ENCODE measurements at places on chromosomes 6 and 20.

GRCh38 chr20:46681032-46681854 lies 8.0 kb downstream of the TP53RK start:
- DNase-seq = peak; percentile 35

DNA sequence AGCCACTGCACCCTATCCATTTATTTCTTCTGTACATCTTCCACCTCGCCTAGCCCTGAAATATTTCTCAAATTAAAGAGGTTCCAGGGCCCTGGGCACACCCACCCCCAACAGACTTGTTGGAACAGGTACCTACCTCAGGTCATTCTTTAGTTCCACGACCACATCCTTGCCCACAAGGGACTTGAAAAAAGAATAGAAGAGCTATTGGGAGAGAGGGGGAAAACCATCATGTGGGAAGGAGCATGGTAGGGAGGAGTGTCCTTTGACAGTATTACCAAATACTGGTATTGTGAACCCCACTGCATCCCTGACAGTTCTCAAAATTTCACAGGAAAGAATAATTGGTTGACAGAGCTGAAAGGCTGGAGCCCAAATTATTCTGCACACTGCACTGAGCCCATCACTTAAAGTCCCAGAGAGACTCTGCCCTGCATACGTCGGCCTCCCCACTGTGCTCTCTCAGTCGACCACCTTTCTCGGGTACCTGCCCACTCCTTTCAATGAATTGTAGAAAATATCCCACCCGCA lies 762 bp downstream of the LSM2 start:
- DNase-seq = no peak

DNA sequence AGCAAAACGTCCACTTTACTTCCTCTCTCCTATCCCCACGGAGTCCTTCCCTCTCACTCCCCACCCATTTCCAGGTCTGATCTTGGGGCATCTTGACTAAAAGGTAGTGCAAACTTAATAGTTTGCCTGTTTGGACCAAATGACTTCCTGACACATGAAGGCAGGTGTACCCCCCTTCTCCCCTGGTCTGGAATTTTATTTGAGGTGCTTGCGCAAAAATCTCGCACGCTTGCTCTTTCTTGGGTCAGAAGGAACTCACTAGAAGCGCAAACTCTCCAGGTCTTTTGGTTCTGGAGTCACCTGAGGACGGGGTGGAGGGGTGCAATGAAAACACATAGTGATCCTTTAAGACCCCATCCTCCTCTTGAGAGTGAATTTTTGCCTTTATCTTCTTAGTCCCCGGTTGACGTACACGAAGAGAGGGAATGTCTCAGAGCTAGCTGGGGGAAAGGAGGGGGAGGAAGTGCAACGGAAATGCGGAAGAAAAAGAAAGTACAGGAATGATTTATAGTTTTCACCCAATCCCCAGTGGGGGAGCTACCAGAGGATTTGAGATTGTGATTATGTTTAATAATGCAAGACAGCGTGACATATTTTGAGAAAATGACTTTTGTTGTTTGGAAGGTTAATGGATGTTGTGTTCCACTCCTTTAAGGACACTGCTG lies 4.9 kb downstream of the ADGRB3 start:
- DNase-seq = no peak

DNA sequence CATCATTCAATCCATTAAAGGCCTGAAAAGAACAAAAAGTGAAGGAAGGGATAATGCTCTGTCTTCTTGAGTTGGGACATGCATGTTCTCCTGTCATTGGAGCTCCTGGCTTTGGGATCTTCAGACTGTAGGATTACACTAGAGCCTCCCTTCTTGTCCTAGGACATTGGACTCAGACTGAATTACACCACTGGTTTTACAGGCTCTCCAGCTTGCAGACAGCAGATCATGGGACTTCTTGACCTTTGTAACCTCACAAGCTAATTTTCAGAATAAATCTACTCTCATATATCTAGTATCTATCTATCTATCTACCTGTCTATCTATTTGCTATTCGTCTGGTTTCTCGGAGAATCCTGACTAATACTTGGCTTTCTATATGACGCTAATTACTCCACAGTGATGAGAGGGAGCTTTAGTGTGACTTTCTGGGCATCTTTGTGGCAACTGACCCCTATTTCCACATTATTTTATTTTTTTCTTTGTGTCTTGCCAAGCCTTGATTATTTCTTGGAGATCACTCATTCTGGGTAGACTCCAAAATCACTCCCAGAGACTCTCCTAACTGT lies 151.9 kb upstream of the ZNF184 start:
- DNase-seq = no peak

DNA sequence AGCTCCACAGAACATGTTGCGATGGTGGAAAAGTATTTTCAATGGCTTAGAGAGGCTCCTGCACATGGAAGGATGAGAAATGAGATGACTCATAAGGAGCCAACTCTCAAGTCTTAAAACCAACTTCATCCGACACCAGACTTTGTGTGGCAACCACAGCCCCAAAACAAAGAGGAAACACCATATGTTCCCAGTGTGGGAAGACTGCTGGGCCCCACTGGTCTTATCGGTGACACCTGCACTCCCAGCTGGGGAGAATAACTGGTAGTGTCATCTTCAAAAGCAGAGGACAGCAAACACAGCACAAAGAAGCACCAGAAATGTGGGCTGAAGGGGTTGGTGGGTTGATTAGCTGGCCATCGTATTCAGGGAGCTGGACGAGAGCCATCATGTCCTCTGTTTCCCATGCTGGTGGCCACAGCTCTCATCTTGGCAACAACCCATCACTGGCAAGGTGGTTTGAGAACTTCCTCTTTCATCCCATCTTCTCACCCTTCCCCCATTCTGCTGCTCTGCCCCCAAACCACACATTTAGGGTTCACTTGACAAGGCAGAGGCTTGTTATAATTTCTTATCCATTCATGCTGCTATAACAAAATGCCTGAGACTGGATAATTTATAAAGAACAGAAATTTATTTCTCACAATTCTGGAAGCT lies 46.0 kb upstream of the TASP1 start:
- DNase-seq = no peak

GRCh38 chr6:67496191-67496590 lies 1138.9 kb upstream of the ADGRB3 start:
- DNase-seq = no peak

DNA sequence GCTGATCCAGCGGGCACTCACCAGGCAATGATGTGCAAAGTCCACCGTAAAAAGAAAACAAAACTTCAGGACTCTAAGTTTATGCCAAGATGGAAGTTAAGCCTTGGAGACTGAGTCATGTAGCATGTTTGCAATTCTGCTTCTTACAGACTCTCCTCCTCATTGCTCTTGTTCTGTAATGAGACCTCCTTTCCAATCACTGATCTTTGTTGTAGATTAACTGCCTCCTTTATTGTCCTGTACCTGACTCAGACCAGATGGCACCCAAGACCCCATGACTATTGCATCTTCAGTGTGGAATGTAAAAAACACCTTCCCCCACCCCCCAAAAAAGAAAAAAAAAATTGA lies 11.2 kb downstream of the NEU1 start:
- no peak for DNase-seq

DNA sequence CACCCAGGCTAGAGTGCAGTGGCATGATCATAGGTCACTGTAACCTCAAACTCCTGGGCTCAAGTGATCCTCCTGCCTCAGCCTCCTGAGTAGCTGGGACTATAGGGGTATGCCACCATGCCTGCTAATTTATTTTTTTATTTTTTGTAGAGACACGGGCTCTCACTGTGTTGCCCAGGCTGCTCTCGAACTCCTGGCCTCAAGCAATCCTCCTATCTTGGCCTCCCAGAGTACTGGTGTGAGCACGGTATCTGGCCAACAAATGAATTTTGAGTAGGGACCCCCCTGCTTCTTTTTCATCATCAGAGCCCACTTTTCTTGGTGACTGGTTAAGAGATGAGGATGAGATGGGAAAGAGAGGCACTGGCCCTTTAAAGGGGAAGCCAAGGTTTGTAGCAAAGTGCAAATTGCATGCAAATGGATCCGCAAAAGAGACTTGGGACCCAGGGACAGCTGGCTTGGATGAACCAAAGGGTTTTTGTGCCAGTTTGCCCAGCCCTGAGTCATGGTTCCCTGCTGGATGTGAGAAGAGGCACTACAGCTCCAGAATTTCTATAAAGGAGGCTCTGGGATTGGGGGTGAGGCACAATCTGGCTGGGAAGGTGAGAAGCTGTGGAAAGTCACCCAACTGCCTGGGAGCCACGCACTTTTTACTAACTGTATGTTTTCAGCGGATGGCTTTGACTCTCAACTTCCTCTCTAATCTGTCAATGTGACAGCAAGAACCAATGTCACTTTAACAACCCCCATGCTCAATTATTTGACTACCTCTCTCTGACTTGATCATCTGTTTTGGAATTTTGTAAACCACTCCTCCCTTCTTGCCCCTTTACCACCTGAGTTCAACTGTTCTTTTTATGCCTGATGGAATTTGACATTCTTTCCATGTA lies 58.7 kb upstream of the RNF24 start:
- no peak for DNase-seq

DNA sequence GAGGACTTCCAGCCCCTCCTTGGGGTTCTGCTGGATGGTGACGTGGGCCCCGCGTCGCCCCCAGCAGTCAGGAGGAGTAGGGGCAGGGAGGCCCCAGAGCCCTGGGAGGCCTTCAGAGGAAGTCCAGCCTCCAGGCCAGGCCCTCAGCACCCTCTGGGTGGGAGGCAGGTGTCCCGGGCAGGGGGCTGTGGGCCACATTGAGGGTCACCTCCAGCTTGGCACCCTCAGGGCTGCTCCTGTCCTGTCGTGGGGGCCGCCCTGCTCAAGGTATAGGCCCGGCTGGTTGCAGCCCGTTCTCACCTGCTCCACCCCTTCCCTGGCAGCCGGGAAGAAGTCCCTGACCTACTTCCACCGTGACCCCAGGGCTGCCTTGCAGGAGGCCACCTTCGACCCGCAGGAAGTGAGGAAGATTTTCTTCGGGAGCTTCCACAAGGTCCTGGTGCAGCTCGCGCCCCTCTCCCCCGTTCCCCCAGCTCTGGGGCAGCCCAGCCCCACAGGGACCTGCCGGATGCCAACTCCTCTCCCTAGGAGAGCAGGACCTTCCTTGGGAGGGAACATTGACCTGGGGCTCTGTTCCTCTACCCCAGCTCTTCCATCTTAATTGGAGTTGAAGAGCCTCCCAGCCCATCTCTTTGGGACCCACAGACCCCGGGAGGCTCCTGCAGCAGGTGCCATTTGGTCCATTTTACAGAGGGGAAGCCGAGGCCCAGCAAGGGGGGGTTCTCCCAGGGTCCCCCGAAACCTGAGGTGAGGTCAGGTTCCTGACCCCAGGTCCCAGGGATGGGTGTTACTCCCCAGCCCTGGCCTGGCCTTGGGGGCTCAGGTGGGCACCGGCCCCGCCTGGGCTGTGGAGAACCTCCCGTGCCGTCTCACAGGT lies 26.4 kb downstream of the COL20A1 start:
- no peak for DNase-seq

- DNase-seq = no peak
Observed at GRCh38 chr6:8212720-8213434, 110.5 kb upstream of the EEF1E1 start.

DNA sequence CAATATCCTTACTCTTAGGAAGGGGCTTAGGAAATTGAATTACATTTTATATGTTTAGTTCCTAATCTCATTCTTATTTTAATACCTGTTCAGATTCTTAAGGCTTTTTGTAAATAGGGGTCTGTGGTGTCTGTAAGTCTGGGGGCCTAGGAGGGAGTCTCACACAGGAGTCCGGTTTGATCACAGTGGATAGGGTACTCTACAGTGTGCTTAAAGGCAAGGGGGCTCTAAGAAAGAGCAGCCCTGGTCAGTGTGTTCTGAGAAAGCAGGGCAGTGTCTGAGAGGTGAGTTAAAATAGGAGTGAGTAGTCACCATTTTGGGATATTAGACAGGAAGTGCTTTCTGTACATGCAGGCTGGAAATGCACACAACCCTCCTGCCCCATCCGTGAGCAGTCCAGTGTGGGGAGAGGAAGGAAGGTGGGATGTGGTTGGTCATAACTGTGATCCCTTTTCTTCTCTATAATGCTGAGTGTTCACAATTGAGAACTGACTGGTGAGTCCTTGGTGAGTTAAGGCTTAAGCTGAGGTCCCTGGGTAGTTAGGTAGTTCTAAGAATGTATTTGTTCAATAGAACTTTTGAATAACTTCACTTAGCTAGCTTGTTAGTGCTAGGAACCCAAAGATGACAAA lies 50.0 kb downstream of the CDKAL1 start:
- DNase-seq = no peak

DNA sequence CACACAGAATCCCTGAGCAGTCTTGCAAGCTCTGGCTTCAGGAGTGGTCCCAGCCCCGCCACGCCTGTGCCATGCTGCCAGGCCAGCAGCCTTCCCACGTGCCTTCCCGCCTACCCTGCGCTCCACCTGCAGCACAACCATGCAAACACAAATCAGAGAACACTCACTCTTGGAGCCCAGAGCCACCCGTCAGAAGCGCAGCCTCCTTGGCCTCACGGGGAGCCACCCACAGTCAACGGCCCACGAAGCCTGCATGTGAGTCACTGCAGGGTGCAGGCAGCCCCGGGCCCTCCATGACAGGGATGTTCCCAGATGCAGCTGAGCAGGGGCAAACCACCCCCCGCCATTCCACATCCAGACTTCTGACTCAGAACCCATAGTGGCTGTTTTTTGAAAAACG lies 217.0 kb downstream of the DLL1 start:
- no peak for DNase-seq

GRCh38 chr6:166507809-166508564 lies 78.5 kb downstream of the RAMACL start:
- DNase-seq = no peak

DNA sequence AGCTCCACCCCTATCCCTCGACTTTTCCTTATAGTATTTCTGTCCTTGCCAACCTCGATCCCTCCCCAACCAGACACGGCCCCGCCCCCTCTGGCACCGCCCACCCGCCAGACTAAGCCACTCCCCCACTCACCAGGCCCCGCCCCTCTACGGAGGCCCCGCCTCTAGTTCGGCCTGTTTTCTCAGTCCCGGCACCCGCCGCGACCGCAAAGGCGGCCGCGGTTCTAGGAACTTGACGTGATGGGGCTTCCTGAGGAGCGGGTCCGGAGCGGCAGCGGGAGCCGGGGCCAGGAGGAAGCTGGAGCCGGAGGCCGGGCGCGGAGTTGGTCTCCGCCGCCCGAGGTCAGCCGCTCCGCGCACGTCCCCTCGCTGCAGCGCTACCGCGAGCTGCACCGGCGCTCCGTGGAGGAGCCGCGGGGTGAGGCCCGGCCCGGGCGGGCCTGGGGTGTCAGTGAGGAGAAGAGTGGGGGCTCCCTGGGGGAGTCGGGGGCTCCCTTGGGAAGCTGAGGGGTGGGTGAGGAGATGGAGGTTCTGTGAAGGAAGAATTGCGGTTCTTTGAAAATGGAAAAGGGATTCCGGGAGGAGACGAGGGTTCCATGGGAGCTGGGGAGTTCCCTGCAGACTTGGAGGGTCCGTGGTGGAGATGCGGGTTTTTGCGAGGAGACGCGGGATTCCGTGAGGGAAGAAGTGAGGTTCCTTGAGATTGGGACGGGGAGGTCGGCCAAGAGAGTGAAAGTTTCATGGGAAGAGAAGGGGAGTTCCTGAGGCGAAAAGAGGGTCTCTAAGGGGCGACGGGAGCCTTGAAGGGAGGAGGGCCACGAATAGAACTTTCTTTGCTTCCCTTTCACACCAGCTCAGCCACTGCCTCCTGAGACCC lies at the start of gene ACSS2:
ACSS2 (plus strand) TSS at position 207 of the 877 bp plus-strand sequence; CDS start at position 241, 34 bp downstream.
- peak; percentile 87 for DNase-seq

GRCh38 chr6:133551847-133552341 lies 310.7 kb downstream of the EYA4 start:
- DNase-seq = no peak

Data from stimulated activated naive CD4-positive, alpha-beta T cell (primary cell).